ENCODE measurements at places on chromosomes 16 and 17.

DNA sequence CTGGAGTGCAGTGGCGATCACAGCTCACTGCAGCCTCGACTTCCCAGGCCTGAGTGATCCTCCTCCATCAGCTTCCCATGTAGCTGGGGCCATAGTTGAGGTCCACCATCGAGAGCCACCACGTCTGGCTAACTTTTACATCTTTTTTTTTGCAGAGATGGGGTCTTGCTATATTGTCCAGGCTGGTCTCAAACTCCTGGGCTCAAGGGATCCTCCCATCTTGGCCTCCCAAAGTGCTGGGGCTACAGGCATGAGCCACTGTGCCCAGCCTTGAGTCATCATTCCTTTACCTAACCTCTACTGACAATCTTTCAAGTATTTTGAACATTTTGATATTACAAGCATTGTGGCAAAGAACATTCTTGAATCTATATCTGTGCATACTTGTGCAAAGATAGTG is 9.4 kb upstream of the CCDC92B start:
- DNase-seq, result no peak

DNA sequence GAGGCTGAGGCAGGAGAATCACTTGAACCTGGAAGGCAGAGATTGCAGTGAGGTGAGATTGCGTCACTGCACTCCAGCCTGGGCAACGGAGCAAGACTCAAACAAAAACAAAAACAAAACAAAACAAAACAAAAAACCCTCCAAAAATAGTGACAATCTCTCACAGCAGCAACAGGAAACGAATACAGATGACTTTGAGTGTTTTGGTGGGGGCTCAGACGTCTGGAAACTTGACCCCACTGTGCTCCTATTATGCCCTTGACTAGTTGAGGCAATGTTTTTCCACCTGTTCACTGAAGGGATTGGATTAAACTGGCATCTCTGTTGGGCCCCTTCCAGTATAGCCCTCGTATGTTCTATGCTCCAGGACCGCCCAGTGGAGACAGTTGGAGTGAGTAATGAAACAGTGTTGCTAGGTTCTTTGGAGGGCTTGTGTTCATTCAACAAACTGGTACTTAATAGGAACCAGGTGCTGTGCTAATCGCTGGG is 167.0 kb downstream of the UTP18 start:
- DNase-seq, result no peak

DNA sequence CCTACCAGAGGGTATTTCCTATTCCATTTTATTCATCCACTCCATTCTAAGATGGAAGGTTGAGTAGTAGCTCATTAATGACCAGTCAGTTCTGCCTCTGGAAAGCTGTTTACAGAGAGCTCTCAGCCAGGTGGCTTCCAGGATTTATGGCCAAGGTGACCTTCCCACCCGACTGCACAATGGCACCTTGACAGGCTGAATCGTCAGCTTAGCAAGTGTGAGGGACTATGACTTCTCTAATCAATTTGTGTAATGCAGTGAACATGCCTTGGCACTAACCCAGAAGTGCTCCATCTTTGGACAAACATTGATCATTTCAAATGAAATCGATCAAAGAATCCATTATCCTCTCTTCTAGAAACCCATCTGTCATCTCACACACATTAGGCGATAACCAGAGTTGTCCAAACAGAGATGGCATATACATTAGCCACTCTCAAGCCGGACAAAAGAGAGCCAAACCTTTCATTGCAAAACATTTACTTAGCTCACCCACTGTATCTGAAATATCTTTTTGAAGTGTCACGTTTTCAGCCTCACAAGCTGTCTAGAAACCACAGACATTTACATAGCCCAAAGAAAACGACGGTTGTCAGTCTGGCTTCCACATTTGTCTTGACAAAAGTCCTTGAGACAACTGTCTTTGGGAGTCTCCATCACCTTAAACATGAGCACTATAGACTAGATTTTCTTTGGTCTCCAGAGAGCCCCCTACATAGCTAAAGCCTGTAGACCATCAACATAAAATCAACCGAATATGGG is 35.6 kb downstream of the CLEC3A start:
- no peak for DNase-seq

GRCh38 chr16:75697571-75697970 is 3.7 kb downstream of the DUXB start:
- no peak for DNase-seq

DNA sequence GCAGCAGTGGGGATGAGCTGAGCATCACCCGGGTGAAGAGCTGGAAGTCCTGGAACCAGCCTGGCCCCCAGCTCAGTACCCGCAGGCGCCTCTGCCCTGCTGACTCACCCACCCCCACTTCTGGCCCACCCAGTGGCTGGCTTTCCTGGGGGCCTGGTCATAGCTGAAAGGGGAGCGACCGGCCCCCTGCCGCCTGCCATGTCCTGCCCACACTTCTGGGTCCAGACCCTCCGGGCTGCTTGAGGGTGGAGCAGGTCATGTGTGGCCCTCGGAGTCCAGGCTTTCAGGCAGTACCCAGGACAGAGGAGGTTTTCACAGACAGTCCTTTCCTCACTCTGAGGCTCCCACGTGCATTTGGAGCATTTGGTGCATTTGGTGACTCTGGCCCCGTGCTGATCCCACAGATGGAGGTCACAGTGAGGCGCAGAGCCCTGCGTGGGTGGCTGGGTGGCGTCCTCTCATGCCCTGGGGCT is 7.1 kb upstream of the PIEZO1 start:
- no peak for DNase-seq

- no peak for DNase-seq
Observed at GRCh38 chr17:20276421-20276820, 190.9 kb downstream of the LGALS9B start.

Data from neural crest cell (in vitro differentiated cells).